ENCODE measurements at places on chromosomes 5 and 9. TPM values are rescaled to one million over a fixed set of nuclear protein-coding genes. Genes with fewer than 3 reads are reported as not detected.

DNA sequence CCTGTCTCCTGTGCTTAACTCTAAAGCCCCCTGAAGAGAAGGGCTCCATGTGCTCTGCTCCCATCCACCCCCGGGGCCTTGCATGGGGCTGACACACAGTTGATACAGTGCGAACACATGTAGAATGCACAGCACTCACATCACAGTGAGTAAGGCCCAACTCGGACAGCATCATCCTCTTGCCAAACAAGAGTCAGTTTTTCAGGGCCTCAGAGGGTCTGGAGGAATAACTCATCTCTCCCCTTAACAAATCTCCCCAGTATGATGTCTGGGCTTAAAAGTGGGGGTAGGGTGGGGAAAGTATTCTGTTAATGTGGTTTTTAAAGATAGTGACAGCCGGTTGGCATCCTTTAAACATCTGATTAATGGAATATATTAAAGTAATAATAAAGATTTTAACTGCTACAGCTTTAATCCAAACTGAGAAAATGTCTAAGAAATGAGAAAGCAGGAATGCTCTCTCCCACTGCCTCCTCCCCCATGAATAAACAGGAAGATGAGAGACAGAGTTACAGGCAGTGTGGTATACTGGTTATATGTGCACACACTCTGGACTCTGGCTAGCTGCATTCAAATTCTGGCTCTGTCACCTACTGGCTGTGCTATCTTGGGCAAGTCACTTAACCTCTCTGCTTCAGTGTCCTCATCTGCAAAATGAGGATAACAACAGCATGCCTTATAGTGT lies 22.5 kb downstream of the APBA1 start:
- DNase-seq: peak; percentile 19

DNA sequence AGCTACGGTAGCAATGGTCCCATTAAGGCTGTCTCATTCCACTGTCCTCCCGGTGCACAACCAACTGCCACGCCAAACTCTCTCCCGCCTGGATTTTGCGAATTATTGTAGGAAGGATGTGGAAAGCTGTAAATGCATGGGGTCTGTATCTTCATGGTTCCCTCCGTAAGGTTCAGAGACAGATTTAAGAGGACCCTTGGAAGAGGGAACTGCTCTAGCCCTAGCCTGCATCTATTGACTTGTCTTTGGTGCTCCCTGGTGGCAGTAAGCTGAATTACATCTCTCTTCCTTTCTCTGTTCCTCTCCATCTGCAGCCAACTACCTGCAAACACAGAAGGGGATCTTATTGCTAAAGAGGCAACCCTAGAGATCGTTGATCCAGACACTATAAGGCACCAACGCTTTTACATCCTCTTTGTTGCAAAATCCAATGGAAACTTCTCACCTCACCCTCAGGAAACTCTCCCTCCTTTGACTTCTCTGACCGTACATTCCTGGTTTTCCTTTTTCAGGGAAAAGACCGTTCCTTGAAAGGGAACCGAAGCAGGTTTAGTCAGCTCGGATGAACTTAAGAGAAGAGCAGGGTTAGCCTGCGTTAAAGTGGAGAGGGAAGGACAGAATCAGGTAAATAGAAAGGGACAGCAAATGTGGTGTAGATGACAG lies 11.9 kb downstream of the CAPSL start:
- peak; percentile 58 for DNase-seq

- no peak for DNase-seq
Measured at GRCh38 chr5:139619861-139620260, 28.3 kb upstream of the CXXC5 start.

- no peak for DNase-seq
Measured at GRCh38 chr5:99314721-99315120, 385.9 kb upstream of the CHD1 start.

GRCh38 chr5:157463081-157463480 lies 3.1 kb downstream of the NIPAL4 start:
- DNase-seq: no peak

PLCXD3 gene
- total RNA-seq: 0.32 TPM

- DNase-seq: no peak
Measured at GRCh38 chr5:73205305-73205704, 32.3 kb downstream of the TMEM174 start.

- DNase-seq: peak; percentile 94
Measured at GRCh38 chr5:68027519-68027918, 188.0 kb upstream of the PIK3R1 start.

FIBCD1 gene
- 4.3 TPM for total RNA-seq

GLDC gene
- total RNA-seq: 0.32 TPM

DNA sequence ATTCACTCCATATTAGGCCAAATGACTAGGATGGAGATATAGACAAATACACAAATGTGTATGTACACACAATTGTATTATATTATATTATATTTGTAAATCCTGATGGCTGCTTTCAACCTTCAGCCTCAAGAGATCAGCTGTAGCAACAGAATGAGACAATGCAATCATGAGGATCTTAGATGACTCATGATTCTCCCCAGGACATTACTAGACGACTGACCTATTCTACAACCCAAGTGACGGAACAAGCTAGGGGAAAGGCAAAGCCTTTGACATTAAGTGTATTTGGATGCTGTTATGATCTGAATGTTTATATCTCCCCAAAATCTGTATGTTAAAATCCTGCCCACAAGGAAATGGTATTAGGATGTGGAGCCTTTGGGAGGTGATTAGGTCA lies 66.5 kb downstream of the COX7C start:
- no peak for DNase-seq

DNA sequence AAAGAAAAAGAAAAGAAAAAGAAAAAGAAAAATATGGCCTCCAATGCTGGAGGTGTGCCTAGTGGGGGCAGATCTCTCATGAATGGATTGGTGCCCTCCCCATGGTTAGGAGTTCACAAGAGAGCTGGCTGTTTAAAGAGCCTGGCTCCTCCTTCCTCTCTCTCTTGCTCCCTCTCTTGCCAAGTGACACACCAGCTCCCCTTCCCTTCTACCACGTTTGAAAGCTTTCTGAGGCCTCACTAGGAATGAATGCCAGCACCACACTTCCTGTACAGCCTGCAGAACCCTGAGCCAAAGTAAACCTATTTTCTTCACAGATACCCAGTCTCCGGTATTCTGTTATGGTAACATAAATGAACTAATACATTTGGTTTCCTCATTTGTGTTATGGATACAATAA lies 14.4 kb upstream of the GALNT10 start:
- no peak for DNase-seq

IL33 gene
- total RNA-seq: 7.3 TPM

OLFML2A gene
- 5.5 TPM for total RNA-seq

DNA sequence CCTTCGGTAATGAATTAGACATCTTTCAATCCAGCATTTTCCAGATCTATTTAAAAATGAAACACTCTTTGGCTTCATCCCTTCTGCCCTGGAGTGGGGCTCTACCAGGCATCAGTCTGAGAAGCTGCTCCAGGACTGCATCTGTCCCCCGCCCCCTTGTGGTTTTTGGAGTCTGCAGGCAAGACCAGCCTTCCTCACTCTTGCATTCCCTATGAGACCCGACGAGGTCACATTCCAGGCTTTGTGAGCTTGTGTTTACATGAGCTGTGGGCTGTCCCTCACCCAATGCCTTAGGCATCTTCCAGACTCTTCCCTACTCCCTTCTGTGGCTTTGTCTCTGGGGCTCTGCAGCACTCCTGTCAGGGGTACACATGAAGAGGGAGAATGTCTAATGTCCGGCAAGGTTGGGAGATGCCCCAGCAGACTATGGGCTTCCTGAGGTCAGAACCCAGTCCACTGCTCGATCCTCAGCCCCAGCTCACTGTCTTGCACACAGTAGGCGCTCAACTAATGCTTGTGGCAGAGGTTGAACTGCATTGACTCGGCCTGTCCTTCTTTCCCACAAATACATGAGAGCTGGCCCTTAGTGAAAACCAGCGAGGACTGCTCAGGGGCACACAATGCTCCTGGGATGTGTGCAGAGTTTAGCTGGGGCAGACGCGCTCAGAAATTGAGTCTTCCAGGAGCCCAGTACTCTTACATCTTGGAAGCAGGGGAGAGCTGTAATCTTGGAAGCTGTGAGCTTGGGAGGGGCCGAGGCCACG lies 11.7 kb upstream of the GADD45G start:
- peak; percentile 66 for DNase-seq

GRCh38 chr5:15354021-15354420 lies 146.0 kb upstream of the FBXL7 start:
- no peak for DNase-seq

DNA sequence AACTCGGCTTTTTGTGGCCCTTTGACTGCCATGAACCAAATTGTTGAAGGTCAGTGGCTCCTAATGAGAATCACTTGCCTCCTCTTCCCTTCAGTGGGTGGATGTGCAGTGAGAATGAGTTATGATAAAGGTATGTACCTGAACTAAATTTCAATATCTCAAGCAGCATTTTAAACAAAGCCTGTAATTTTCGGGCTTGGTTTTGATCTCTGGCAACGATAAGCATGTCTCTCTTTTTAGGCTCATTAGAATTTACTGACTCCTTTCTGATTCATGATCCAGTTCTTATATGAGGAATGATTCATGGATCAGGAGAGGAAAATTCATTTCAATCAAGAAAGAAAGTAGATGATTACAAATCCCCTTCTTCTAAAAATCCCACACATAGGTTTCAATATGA lies 305.5 kb downstream of the ARRDC3 start:
- no peak for DNase-seq

DNA sequence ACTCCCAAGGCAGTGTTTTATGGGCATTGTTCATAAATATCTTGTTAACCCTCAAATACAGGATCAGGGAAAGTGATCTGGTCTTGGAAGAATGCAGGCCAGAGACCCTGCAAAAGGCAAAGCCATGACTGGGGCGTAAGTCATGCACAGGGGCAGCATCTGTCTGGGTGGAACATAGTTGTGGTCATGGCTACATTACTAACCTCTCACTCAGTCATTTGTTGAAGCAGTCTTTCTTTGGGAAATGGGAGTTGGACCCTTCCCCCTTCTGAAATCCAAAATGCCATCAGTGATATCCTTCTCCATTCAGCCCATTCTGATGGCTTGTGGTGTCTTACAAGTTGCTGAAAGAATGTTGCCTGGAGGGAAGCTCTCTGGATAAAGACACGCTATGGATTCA lies 68.1 kb downstream of the GDNF start:
- peak; percentile 98 for DNase-seq

GRCh38 chr5:114296191-114296590 lies 65.7 kb upstream of the KCNN2 start:
- DNase-seq: peak; percentile 65

- no peak for DNase-seq
Measured at GRCh38 chr9:17942498-17942897, 363.6 kb downstream of the SH3GL2 start.

DNA sequence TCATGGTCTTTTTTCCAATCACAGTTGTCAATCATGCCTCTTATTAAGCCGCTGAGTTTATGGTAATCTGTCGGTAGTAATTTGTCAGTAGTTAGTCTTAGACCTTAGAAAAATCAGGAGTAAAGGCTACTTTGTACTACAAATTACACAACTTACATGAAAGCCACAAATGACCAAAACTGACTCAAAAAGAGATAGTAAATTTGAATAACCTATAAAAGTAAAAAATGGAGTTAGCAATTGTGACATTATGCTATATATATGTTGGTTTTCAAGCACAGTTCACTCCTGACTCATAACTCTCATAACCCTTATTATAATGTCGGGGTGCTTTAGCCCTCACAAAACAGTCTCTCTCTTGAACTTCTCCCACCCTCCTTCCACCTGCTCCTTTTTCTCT lies 251.8 kb downstream of the ROR2 start:
- DNase-seq: no peak

DNA sequence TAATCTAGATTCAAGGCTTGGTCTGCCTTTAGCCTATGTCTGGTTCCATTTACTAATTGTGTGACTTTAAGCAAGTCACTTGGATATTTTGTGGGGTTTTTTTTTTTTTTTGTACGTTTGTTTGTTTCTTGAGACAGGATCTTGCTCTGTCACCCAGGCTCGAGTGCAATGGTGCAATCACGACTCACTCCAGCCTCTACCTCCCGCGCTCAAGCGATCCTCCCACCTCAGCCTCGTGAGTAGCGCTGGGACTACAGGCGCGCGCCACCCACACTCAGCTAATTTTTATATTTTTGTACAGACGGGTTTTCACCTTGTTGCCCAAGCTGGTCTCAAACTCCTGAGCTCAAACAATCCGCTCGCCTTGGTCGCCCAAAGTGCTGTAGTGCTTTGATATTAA lies 1.1 kb upstream of the PFDN1 start:
- DNase-seq: no peak

GRCh38 chr9:115116421-115117284 lies 1.3 kb downstream of the TNC start:
- DNase-seq: no peak

GRCh38 chr5:107337281-107337680 lies 333.5 kb downstream of the EFNA5 start:
- DNase-seq: peak; percentile 55

TICAM2 gene
- 7.1 TPM for total RNA-seq

GRCh38 chr9:80720579-80720978 lies 968.8 kb downstream of the TLE1 start:
- DNase-seq: no peak

DDX4 gene
- total RNA-seq: not detected

DNA sequence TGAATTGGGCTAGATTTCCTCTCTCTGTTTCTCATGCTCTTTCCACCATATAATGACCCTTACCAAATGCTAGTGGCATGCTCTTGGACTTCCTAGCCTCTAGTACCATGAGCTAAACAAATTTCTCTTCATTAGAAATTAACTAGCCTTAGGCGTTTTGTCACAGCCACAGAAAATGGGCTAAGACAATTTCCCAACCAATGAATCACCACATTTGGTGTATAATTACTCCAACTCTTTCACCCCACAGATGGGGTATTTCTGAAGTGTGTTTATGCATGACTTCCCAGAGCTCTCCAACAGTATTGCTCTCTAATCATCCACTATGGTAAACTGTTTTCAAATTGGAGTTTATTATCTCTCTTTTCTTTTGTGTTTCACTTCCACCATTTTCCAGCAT lies 1041.1 kb upstream of the COX7C start:
- no peak for DNase-seq

EMB gene
- total RNA-seq: 0.97 TPM

DNA sequence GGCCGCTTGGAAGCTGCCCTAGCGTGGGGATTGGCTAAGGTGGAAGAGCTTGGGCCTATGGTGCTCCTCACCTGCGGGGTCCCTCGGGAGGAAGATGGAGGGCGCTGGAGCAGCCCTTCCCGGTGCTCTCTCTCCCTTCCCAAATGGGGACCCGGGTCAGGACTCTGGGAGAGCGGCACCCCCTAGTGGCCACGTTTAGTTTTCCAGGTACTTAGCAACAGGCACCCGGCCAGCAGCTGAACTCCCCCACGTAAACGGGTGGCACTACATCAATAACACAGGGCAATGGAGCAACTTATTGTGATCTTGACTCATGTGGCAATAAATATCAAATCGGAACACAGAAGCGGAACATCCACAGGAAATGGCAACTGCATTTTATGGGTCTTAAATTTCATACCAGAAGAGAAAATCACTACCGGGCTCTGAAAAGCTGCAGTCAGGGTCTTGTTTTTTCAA lies 316.6 kb downstream of the AGTPBP1 start:
- peak; percentile 9 for DNase-seq

AGXT2 gene
- total RNA-seq: under 0.01 TPM

DNA sequence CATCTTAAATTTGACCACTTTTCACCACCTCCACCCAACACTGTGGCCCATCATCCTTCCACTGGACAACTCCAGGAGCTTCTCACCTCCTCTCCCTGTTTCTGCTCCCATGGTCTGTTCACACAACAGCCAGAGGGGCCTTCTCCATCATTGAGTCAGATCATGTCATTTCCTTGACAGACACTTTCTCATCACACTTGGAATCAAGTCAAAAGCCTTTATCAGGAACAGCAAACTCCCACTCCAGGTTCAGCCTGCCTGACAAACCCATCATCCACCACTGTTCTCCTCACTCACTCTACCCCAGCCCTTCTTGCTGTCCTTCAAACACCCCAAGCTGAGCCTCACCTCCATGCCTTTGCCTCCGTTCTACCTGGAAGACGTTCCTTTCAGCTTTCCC lies 78.4 kb upstream of the ADRA1B start:
- no peak for DNase-seq
